Renal pelvis (tissue), 12 donors: ENCODE measurements at places on chromosomes 1 and 21.

DNA sequence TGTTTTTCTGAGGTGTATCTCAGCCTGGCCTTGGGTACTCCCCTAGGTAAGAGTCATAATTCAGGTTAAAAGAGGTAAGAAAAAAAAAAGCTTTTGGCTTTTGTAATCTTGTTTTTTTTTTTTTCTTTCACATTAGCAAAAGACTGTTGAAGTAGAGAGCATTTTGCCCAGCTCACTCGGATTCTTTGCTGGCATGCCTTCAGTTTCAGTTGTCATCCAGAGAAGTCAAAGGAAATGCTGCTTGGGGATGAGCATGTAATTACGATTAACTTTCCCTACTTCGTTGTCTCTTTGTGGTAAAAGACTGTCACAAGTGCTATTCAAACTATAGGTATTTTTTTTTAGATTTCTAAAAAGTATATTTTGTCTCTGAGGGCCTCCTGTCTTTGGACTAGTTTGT, 6.3 kb downstream of the BACH1 start:
- no peak for DNase-seq

- no peak for DNase-seq
These were observed 28.9 kb downstream of the OBSCN start for GRCh38 chr1:228236744-228237143.

- peak; percentile 84 for DNase-seq
These were observed 7.5 kb downstream of the SHISA4 start for GRCh38 chr1:201895913-201896807.

- DNase-seq, result no peak
These were observed 86.3 kb downstream of the ACBD6 start for GRCh38 chr1:180415985-180416633.

DNA sequence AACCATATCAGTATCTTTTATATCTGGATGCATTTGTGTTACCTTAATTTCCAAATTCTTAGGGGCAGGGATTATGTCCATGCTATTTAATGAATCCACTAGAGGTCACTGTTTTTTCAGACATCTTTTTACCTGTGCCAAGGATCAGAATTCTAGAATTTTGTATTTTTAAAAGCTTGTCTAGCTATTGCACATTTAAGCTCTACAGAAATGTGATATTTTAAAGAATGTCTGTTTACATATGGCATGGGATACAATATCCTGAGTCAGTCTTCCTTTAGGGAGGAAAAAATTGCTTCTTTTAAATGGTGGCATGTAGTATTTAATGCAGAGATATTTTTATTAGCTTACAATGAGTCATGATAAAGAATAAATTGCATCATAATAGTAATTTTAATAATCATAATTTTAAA, 11.3 kb downstream of the RPAP2 start:
- no peak for DNase-seq

DNA sequence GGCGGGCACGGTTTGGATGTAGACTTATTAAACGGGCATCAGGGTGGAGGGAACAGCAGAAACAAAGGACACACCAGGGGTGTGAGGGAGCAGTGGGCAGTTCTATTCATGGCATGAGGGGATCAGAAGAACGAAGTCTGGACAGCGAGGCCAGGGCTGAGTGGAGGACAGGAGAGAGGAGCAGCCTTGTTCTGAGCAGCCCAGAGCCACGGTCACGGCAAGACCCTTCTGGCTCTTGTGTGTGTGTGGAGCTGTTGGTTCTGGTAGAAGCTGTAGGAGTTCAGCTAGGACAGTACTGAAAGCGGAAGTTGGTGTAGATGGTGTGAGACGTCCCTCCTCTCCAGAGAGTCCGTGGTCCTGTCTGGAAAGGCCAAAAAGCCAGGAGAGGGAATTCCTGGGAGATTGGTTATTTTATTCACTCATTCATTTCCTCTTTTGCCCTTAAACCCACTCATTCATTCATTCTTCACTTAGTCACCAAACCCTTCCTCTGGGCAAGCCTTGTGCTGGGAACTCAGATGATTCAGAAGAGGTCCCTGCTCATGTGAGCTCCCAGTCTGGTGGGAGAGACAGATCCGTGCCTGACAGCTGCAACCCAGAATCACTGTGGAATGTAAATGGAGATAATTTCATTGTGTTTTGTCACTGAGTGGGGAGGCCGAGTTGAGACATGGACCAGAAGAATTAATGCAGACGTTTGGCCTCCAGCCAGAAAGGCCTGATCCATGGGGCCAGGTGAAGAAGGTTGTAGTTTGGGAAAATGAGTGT, 4.1 kb upstream of the ACOT11 start:
- no peak for DNase-seq

- DNase-seq, result no peak
These were observed 166.5 kb upstream of the PLD5 start for GRCh38 chr1:242690849-242691609.

DNA sequence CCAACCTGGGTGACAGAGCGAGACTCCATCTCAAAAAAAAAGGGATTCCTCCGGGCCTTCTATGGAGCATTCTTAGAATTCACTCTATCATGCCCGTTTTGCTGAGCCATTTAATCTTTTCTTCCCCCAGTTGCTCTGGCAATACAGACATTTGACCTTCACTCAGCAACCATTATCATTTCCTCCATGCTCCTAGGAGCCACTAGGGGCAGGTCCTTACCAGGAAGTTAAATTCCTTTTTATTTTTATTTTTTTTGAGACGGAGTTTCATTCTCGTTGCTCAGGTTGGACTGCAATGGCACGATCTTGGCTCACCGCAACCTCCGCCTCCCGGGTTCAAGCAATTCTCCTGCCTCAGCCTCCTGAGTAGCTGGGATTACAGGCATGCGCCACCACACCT, 9.7 kb upstream of the CGN start:
- DNase-seq, result no peak

DNA sequence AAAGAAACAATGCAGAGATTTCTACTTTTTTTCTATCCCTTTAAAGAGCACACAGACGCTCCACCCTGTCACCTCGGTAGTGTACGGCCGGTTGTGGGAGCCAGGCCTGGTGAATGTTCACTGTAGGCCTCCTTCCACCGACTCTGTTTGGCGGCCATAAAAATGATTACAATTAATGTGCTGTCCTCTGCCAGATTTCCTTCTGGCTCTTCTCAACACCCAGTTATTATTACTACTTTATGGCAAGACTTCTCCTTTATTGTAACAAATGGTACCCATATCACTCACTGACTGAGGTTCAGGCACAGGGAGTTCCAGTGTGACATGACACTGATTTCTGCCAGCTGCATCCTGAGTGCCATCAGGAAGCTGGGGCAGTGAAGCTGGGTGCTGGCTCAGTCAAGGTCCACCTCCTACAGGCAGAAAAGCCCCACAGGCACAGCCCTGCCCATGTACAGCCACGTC, 37.4 kb downstream of the GPR161 start:
- DNase-seq, result no peak

GRCh38 chr1:51351907-51352306, 21.5 kb upstream of the TTC39A start:
- no peak for DNase-seq

GRCh38 chr1:178399177-178399728, 97.5 kb downstream of the CLEC20A start:
- DNase-seq, result no peak
